ENCODE measurements at places on chromosomes 13 and 19.

DNA sequence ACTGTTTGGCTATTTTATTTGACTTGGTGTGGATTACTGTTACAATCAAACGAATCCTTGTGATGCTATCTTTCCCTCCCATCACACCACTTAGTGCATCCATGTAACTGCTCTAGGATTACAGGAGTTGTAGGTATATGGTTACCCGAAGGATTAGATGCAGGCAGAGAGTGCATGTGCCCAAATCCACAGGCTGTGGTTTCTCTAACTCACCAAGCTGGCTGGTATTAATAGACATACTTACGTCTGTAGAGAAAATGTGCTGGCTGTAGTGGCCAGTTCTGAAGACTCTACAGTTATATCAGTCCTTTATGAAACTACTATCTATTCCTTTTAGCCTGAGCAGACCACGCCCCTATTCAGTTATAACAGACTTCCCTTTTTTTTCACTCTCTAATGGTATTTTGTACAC is 1.1 kb upstream of the HMGB1 start:
- DNase-seq = no peak

DNA sequence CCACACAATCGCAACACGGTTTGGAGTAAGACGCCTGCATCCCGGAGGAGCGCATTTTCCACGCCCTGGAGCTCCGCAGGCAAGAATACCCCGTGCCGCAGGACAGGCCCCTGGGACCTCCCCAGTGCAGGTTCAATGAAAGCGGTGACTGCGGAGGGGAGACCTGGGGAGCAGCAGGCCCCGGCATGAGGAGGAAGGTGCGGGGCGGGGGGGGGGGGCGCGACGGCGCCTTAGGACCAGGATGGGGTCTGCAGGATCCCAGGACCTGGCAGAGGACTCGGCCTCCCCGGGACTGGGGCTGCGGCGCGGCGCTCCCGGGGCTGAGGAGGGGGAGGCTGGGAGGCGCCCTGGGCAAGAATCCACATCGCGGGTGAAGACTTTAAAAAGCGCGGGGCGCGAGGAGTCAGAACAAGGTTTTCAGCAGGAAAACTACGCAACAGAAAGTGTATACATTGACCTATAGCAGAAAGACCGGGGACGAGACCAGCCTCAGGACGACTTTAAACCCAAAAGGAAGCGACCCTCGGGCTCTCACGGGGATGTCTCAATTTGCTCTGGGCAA is 432 bp downstream of the ZNF611 start:
- DNase-seq = no peak

GRCh38 chr19:4866595-4867424 is 657 bp downstream of the PLIN3 start:
- peak; percentile 15 for DNase-seq

GRCh38 chr13:30926781-30927180 is 5.7 kb upstream of the TEX26 start:
- DNase-seq = no peak
